ENCODE measurements at places on chromosomes 1 and 21.

- DNase-seq = no peak
Measured at GRCh38 chr1:31911994-31912780, 26.0 kb downstream of the PTP4A2 start.

GRCh38 chr1:211326528-211327345, at the start of gene TRAF5:
Gene TRAF5, plus strand, starts transcription at chr1:211326833. Its CDS starts 26,407 bp downstream, at chr1:211353240.
- peak; percentile 37 for DNase-seq

GRCh38 chr1:74679811-74680210, 6.2 kb upstream of the ERICH3 start:
- no peak for DNase-seq

- no peak for DNase-seq
Measured at GRCh38 chr1:197910120-197910991, 6.8 kb upstream of the LHX9 start.

- no peak for DNase-seq
Measured at GRCh38 chr1:235708390-235708962, 58.9 kb upstream of the GNG4 start.

- DNase-seq = no peak
Measured at GRCh38 chr1:208179263-208179816, 64.8 kb downstream of the PLXNA2 start.

GRCh38 chr21:45698493-45699184, 55.1 kb downstream of the PCBP3 start:
- no peak for DNase-seq

GRCh38 chr1:27592931-27593677, 10.8 kb downstream of the AHDC1 start:
- no peak for DNase-seq

DNA sequence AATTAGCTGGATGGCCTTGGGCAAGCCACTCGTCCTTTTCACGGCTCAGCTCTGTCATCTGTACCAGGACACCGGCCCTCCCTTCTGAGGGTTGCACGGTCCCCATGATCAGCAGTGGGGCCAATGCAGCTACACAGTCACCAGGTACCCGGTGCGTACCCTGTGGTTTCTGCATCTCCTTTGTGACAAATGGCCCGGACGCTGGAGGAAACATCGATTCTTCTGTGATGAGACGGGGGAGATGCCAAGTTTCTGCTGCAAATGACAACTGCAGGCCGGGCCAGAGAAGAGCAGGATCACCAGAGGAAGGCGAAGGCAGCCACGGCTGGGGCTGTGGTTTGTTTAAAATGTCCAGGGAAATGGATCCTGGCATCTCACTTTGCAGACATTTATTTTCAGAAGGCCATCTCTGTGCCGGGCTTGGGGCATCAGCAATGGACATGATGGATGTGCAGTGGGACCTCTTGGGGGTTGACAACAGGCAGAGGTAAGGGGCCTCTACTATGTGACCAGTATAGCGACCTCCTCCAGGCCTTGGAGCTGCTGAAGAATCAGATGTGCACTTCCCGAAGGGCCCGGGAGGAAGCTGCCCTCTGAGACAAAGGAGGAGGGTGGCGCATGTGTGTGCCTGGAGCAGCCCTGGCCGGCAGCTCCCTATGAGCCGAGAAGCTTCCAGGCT, 221.9 kb upstream of the C1orf174 start:
- no peak for DNase-seq

- peak; percentile 15 for DNase-seq
Measured at GRCh38 chr1:33429856-33430691, 821 bp downstream of the PHC2 start.

Data from stimulated activated CD4-positive, alpha-beta T cell treated with anti-CD3 and anti-CD28 coated beads, Interleukin-1b, Interleukin-23, amount 100 ng/mL, for 4 hours (primary cell).